ENCODE measurements at places on chromosomes 6 and 20.

GRCh38 chr20:8223091-8223870 lies 91.2 kb downstream of the PLCB1 start:
- DNase-seq, result no peak

- DNase-seq, result no peak
Observed at GRCh38 chr20:50930976-50931305, 296 bp downstream of the ADNP start.

- DNase-seq, result no peak
Observed at GRCh38 chr6:5424726-5425125, 163.4 kb downstream of the FARS2 start.

- no peak for DNase-seq
Observed at GRCh38 chr20:18380908-18381529, 85.8 kb downstream of the DZANK1 start.

DNA sequence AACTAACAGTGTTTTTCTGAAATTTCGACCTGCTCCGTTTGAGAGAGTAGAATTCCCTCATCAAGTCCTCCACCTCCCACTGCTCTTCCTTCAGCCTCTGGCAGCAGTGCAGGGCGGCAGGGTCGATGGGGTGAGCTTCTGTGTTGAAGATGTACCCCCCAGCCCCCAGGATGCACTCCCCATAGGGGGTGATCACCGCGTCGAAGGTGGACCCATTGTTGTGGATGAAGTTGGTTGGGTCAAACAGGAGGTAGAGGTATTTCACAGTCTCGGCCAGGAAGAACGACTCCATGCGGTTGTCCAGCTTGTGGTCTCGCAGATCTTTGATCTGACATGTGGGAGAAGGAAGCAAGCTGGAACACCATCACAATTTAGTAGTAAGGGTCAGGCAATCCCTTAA lies 23.0 kb upstream of the TRPC4AP start:
- no peak for DNase-seq

DNA sequence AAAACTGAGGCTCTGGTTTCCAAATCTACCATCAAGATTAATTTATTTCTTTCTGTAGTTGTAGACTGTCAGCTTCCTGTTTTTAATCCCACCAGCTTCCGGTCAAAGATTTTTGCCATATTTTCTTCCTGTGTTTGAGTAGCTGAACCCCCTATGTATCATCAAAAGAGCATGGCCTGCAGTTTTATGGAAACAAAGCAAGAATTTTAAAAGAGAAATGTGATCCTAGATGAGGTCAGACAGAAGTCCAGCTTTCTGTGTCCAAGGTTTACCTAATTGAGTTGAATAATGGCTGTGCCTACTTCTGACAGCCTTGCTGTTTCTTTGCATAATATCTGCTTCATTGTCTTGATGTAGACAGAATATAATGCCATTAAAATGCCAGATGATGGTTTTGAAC lies 163.7 kb downstream of the CARMIL1 start:
- DNase-seq, result no peak

DNA sequence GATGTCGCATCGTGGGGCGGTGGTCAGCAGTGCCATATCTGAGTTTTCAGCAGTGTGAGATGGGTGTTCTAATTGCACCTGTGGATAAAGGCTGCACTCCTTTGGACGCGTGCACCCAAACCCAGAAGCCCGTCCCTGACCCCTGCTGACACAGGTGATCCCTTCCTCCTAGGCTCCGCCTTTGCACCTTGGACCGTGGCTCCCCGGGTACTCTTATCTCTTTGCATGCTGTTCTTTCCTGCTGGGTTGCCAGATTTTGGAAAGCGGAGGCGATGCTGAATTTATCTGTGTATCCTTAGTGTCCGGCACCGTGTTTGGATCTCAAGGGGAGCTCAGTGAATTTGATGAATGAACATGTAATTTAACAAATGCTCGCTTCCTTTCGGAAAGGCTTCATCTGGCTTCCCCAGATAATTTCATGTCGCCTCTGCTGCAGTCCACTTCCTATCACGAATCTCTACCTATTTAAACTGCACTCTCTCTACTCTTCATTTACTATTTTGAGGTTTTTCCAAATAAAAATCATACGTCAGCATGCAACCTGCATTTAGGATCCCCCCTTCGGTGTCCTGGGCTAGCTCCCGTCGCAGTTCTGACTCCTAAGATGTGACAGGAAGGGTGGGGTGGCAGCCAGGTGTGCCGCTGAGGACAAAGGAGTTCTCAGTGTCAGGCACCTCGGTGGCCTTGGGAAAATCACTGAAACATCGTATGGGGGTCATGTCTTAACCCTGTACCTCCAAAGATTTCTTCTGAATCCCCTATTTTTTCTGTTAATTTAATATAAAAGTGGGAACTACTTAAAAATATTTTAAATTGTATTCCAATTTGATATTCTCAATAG lies 753 bp upstream of the PERP start:
- DNase-seq, result no peak

Data from T1000 (cell line).